ENCODE measurements at places on chromosomes 2 and 18. TPM values are rescaled to one million over a fixed set of nuclear protein-coding genes. Genes with fewer than 3 reads are reported as not detected.

The CLIP4 gene
- total RNA-seq = 67.2 TPM

The POTEC gene
- total RNA-seq = 4.9 TPM

The SFTPB gene
- not detected for total RNA-seq

The FAM237A gene
- total RNA-seq = not detected

The GAREM2 gene
- 1.4 TPM for total RNA-seq

- no peak for DNase-seq
These were observed 66.5 kb downstream of the AGAP1 start for GRCh38 chr2:235560345-235560744.

DNA sequence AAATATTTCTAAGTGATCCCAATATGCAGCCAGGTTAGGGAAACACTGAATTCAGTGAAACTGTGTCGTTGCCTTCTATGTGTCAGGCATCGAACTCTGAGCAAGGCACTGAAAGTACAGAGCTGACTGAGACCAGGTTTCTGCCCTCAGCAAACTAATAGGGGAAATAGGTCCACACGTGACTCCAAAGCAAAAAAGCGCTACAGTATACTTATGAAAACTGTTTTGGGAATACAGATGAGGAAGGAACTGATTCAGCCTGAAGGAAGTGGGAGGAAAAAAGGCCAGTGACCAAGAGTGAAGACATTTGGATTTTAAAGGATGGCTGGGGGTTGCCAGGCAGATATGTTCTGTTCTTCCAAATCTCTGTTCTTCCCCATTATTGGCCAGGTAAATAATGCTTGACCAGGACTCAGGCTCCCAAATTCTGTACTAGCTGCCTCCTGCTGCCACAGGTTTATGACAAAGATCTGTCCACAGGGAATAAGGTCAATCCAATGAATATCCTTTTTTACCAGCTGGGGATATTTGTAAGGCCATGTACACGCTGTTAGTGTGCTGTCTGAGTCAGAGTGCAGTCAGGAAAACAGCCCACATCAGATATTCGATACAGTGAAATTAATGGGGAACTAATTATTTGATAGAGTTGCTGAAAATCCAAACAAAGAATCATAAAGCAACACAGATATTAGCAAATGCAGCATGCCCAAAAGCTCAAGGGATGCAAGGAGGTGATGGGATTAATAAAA is 24.5 kb upstream of the INPP4A start:
- no peak for DNase-seq

DNA sequence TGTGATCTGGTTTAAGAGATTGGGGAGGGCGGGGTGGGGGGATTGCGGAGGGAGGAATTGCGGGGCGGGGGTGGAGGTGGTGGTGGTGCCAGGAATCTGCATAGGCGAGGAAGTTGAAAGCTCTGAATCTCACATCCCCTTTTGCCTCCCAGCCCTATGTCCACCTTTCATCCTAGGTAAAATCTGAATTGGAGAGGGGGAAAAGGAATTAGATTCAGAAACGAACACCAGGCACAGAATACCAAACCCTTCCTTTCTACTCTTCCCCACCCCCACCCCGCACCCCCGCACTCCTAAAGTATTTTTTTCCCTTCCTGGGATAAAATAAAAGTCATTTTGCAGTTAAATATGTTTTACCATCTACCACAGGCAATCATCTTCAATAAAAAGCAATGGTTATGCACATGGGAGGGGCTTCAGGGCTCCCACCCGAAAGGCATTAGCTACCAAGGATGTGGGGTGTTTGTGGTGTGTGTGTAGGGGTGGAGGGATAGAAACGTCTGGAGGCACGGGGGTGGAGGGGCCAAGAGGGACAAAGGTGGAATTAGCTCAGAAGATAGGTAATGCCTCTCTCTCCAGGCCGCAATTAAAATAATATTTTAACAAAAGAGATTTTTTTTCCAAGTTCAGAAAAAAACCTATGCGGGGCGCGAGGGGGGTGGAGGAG is 1.8 kb downstream of the IGFBP5 start:
- no peak for DNase-seq

DNA sequence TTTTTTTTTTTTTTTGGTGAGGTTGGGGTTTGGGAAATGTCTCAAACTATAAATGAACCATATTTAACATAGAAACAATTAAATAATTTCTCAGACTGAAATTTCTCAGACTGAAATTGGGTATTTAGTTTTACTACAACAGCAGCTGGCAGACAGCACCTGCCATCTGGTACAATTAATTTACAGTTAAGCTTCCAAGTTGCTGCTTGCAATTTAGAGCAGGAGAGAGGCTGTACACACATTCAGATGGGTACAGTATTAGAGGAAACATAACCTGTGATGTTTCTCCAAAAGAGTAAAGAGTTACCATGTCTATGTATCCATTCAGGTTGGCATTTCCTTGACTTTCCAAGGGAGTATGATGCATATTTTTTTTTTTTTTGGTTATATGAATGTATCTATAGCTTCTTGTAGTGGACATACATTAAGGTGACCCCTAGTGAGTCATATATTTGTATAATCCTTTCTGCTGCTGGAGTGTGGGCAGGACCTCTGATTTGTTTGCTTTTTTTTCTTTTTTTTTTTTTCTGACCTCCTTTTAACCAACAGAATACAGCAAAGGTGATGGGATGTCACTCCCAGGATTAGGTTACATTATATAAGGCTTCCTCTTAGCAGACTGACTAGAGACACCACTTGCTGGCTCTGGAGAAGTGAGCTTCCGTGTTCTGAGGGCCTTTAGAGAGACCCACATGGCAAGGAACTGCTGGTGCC is 201.7 kb downstream of the PTH2R start:
- no peak for DNase-seq

DNA sequence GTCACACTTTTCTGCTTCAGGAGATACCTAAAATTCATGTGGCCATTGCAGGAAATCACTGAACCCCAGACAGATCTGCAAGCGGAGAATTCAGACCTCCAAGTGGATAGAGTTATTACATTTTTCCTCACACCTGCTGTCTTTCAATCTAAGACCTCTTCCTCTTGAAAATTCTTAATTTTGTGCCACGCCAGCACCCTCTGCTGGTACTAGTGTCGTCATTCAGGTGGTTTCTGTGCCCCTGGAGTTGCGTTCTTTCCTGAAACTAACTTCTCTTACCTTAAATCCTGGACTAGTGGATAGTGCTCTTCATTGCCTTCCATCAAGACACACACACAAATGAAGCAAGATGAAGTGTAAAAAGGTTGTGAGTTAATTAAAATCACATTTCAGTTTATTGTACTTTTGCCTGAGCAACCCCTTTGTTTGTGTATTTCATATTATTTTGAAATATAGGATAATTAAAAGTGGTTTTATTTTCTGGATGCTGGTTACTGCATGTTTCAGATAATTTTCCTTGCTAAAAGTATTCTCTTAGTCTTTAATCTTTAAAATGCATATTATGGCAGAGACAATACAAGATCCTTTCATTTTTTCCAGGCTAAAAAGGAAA is 1.6 kb upstream of the DNER start:
- DNase-seq = no peak

- no peak for DNase-seq
These were observed 80.5 kb upstream of the ITPRID2 start for GRCh38 chr2:181810823-181811695.

DNA sequence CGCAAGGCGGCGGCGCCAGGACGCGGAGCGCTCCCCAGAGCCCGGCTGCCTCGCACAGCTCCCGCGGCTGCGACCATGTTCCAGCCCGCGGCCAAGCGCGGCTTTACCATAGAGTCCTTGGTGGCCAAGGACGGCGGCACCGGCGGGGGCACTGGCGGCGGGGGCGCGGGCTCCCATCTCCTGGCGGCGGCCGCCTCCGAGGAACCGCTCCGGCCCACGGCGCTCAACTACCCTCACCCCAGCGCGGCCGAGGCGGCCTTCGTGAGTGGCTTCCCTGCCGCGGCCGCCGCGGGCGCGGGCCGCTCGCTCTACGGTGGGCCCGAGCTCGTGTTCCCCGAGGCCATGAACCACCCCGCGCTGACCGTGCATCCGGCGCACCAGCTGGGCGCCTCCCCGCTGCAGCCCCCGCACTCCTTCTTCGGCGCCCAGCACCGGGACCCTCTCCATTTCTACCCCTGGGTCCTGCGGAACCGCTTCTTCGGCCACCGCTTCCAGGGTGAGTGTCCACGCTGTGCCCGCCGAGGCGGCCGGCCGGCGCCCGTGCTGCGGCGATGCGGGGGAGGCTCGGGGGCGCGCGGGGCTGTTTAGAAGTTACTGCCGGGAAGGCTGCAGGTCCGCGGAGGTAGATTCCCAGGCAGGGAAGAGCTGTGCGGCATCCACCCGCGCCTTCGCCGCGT is 696 bp downstream of the EMX1 start:
- no peak for DNase-seq

- DNase-seq = no peak
These were observed 9.5 kb downstream of the USP40 start for GRCh38 chr2:233556881-233557736.

- DNase-seq = peak; percentile 49
These were observed 122.8 kb downstream of the LYPD1 start for GRCh38 chr2:132547090-132547687.

DNA sequence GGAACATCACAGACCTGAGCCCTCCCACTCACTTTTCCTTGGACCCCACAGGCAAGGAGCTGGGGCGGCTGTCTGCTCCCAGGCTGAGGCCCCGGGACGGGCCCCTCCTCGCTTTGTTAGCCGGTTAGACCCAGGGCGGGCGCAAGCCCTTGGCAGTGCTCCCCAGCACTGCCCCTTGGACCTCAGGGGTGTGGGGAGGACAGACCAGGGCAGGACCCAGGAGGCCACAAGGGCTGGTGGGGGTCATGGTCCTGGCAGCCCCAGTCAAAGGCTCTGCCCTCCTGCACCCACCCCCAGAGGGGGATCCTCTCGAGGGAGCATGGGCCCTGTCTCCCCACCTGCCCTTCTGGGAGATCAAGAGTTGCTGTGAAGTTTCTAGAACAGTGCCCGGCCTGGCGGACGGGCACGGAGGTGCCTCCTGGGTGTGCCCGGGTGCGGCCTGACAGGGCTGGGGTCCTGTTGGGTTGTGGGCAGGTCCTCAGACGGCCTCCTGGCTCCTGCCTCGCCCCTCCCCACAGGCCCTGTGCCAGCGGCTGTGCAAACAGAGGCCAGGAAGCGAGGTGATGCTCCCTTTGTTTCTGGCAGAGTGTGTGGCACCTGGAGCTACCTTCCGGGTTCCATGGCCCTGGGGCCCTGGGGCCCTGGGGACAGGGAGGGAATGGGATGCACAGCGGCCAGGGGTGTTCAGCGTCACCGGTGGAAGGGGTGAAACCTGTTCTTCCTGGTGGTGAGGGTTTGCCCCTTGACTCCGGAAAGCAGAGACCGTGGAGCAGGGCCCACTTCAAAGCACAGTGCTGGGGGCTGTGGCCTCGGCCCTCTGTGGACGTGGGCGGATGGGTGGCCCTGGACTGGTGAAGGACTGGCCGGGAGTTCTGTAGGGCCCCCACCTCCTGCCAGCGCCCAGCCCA is 2.9 kb upstream of the GAL3ST2 start:
- peak; percentile 13 for DNase-seq
